ENCODE measurements at places on chromosomes 1 and 21. TPM values are rescaled to one million over a fixed set of nuclear protein-coding genes. Genes with fewer than 3 reads are reported as not detected.

DNA sequence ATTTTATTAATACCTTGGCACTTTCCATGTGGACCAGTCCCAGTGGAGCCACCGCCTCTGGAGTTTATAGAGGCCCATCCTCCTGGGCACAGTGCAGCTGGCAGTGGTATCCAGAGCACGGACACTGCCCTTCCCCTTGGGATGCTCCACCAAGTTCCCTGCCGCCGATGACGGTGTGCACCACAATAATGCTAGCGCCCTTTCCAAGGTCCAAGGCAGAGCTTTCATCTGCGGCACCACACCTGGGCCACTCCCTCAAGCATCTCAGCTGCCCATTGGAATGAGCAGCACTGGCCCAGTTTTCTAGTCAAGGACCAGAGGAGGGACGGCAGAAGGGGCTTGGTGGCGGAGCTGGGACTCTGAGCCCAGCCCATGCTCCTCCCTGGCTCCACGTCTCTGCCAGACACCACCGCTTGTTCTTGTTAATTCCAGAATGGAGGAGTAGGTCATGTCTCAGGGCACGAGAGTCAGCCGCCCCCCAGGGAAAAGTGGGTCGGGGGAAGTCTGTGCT is 24.5 kb downstream of the SIM2 start:
- H3K4me1 ChIP-seq, result no peaks in the 10 kb centered on the region
- DNase-seq, result no peak
- H3K27ac ChIP-seq, result no peak overlapping the region

GRCh38 chr1:33711511-33711910 is 152.4 kb upstream of the HMGB4 start:
- H3K4me3 ChIP-seq, result no peak overlapping the region
- H3K4me1 ChIP-seq, result no peaks in the 10 kb centered on the region
- H3K27me3 ChIP-seq, result peaks cover 81% of the 10 kb centered on the region
- H3K36me3 ChIP-seq, result no peaks in the 10 kb centered on the region
- no peak for DNase-seq

GRCh38 chr1:244863491-244864252 is 671 bp downstream of the HNRNPU start:
- peaks cover 75% of the 10 kb centered on the region for H3K4me1 ChIP-seq
- peaks cover 22% of the 10 kb centered on the region for H3K36me3 ChIP-seq
- no peaks in the 10 kb centered on the region for H3K27me3 ChIP-seq
- peak; percentile 35 for DNase-seq
- peak overlapping the region; percentile 99 for H3K4me3 ChIP-seq

DNA sequence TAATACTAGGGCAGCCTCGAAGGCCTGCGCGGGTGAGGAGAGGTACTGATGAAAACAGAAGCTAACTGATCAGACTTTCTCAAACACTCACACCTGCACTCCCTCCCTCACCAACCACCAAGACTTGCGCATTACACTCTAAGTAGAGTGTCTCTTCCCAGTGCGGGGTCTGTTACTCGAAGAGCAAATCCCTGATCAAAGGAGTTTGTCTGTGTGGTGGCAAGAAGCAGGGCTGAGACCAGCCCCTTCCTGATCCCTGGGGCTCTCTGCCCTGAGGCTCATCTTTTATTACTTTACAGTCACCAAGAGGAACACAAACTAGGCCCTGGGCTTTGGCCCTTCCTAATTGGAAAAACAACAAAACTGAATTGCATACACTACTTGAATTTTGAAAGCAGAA is 19.5 kb upstream of the TSNAX start:
- H3K4me3 ChIP-seq, result no peak overlapping the region
- H3K4me1 ChIP-seq, result no peaks in the 10 kb centered on the region
- H3K36me3 ChIP-seq, result no peaks in the 10 kb centered on the region
- H3K27ac ChIP-seq, result no peak overlapping the region

- DNase-seq, result no peak
- H3K36me3 ChIP-seq, result no peaks in the 10 kb centered on the region
- H3K4me1 ChIP-seq, result no peaks in the 10 kb centered on the region
- H3K27me3 ChIP-seq, result no peaks in the 10 kb centered on the region
- H3K27ac ChIP-seq, result peak overlapping the region; percentile 78
These were observed 17.7 kb upstream of the PIK3R3 start for GRCh38 chr1:46150085-46150484.

DNA sequence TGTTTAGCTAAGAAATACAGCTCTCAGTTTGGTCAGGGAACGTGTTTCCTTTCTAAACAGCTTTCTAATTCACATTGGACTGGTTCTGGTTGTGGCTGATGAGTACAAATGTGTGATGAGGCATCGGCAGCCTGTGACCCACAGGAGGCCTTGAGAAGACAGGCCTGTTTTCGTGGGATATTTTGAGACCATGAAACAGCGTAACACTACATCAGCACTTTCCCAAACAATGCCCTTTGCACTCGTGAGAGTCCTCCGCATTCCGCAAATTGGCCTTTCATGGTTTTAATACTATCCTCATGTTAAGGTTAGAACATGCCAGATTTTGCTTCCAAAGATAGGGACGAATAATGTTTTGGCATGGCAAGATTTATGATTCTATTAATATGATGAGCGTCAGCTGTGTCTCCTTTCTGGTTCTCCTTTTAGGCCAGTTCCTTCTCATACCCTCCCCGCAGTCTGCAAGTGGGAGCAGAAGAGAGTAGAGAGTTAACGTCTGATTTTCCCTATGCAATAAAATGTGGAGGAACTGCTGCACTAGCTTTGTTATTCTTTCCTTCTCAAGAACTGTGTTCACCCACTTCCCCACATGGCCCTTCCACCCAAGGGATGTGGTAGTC is 84.3 kb upstream of the L1TD1 start:
- H3K27me3 ChIP-seq, result no peaks in the 10 kb centered on the region
- H3K27ac ChIP-seq, result peak overlapping the region; percentile 46
- H3K36me3 ChIP-seq, result no peaks in the 10 kb centered on the region
- DNase-seq, result no peak
- H3K4me1 ChIP-seq, result peaks cover 15% of the 10 kb centered on the region

DNA sequence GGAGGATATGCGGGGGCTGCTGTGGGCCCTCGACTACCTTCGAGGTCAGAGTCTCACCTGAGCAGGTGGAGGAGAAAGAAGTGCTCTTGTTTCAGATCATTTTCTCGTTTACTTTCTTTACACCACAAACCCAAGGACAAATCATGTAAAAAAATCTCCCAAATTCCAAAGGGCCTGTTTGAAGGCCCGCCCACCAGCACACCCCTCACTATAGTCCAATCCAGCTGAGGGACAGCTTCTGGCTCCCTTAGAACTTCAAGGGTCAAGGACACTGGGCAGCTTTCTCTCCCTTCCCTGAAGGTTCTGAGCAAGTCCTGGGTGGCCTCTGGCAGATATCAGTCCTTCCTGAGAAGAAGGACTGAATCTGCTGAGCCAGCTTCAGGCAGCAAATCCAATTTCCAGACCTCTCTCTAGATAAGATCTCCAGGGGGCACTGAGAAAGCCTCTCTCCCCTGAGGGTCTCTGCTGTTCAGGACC is 5.5 kb downstream of the STK40 start:
- no peak overlapping the region for H3K4me3 ChIP-seq
- H3K36me3 ChIP-seq, result no peaks in the 10 kb centered on the region
- H3K27me3 ChIP-seq, result no peaks in the 10 kb centered on the region
- peaks cover 97% of the 10 kb centered on the region for H3K4me1 ChIP-seq
- H3K27ac ChIP-seq, result peak overlapping the region; percentile 13
- no peak for DNase-seq

GRCh38 chr21:15752763-15753407 is 23.1 kb downstream of the USP25 start:
- H3K4me3 ChIP-seq, result no peak overlapping the region
- no peaks in the 10 kb centered on the region for H3K36me3 ChIP-seq
- no peak overlapping the region for H3K27ac ChIP-seq
- H3K4me1 ChIP-seq, result peaks cover 91% of the 10 kb centered on the region

DNA sequence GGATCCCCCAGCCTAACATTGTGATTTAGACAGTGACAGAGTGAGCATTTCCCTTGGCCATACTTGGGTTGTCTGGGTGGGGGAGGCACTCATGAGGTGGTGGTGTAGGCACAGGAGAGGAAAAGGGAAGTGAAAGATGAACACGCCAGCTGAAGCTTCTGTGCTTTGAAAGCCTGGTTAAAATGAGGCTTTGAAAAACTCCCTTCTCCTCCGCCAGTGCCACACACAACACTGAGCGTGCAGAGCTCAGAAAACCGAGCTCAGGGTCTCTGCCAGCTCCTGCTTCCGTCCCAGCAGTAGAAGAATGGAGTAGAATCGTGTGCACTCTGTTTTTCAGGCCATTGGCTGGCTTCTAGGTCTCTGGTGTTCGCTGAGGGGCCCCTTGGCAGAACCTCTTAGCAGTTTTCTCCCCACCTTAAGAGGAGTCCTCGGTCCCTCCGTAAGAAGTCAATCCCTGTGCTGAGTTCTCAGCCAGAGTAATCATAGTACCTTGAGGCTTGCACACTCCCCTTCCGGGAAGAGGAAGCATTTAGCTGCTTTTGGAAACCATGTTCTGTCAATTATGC is 12.9 kb downstream of the PLEKHM2 start:
- no peak for DNase-seq
- H3K4me1 ChIP-seq, result peaks cover 72% of the 10 kb centered on the region
- H3K27me3 ChIP-seq, result no peaks in the 10 kb centered on the region
- H3K27ac ChIP-seq, result peak overlapping the region; percentile 42
- peaks cover 3% of the 10 kb centered on the region for H3K36me3 ChIP-seq

DNA sequence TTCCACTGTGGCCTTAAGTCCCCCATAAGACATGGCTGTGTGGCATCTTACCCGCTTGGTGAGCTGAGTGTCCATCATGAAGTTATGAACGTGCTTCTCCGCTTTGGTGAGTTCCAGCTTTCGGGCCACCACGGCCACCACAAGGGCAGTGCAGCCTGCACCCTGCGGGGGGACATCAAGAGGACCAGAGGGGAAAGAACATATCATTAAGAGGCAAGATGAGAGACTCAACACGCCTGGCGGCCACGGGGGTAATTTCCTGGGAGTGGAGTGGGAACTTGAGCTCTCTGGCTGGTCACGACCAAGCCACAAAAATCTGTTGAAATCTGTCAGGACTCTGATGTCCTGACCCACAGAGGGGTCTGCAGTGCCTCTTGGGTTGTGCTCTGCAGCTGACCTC is 117.9 kb upstream of the ADAR start:
- H3K27me3 ChIP-seq, result no peaks in the 10 kb centered on the region
- no peaks in the 10 kb centered on the region for H3K36me3 ChIP-seq
- H3K4me1 ChIP-seq, result peaks cover 47% of the 10 kb centered on the region
- H3K4me3 ChIP-seq, result no peak overlapping the region
- no peak overlapping the region for H3K27ac ChIP-seq

- no peak overlapping the region for H3K4me3 ChIP-seq
- no peak overlapping the region for H3K27ac ChIP-seq
- H3K36me3 ChIP-seq, result no peaks in the 10 kb centered on the region
These were observed 41.7 kb upstream of the COA6 start for GRCh38 chr1:234331507-234331906.

DNA sequence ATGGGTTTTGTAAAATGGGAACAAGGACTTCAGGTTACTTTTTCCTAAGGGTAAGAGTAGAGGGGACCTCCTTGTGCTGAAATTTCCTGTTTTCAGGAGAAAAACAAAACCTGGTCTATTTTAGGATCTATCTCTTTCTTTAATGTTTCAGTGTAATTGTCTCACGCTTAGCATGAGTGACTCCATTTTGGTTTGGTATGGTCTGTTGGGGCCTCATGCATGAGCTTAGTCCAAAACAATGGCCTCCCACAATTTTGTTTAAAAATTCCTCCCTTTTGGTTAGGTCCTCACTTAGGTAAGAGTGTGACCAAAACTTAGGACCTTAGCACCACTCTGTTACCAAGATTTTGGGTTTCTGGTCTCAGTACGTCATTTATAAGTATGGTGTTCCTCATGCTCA is 67.2 kb upstream of the TEKT2 start:
- H3K27ac ChIP-seq, result no peak overlapping the region
- H3K4me3 ChIP-seq, result no peak overlapping the region
- no peak for DNase-seq
- no peaks in the 10 kb centered on the region for H3K27me3 ChIP-seq
- peaks cover 78% of the 10 kb centered on the region for H3K36me3 ChIP-seq
- no peaks in the 10 kb centered on the region for H3K4me1 ChIP-seq

DNA sequence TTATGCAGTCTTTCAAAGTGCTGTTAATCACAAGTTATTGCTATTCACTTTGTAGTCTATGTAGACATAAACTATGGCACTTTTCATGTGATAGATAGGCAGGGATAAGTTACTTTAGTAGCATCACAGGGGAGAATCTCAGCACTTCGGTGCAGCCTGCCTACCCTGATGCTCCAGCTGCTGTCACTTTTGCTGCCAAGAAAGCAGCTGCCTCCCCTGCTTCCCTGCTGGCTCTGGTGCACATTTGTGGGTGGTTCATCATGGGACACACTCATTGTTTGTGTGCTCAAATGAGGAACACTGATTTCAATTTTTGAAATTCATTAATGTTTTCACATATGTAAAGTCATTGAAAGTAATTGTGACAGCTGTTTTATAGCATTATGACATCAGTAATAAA is 272.6 kb downstream of the S1PR1 start:
- no peaks in the 10 kb centered on the region for H3K27me3 ChIP-seq
- peaks cover 20% of the 10 kb centered on the region for H3K4me1 ChIP-seq
- H3K4me3 ChIP-seq, result no peak overlapping the region
- H3K27ac ChIP-seq, result no peak overlapping the region

DNA sequence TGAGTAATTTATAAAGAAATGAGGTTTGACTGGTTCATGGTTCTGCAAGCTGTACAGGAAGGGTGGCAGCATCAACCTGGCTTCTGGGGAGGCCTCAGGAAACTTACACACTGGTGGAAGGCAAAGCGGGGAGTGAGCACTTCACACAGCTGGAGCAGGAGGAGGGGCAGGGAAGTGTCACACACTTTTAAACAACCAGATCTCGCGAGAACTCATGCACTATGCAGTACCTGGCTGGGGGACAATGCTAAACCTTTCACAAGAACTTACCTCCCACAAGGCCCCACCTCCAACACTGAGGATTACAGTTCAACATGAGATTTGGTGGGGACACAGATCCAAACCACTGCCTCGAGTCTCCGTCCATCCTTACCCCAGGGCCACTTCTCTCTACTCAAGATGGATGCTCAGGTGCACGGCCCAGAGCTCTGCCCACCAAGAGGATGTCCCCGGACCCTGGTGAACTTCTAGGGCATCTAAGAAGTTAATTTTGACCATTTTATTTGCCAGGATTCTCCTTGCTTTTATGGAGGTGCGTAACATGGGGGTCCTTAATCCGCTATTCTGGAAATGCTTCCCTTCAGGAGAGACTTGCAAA is 22.7 kb upstream of the ACTRT2 start:
- H3K4me3 ChIP-seq, result no peak overlapping the region
- H3K27me3 ChIP-seq, result peaks cover 70% of the 10 kb centered on the region
- H3K36me3 ChIP-seq, result no peaks in the 10 kb centered on the region
- peak; percentile 2 for DNase-seq

GRCh38 chr1:183886853-183887252 is 81.9 kb downstream of the RGL1 start:
- peak overlapping the region; percentile 16 for H3K27ac ChIP-seq
- H3K27me3 ChIP-seq, result no peaks in the 10 kb centered on the region
- no peak for DNase-seq
- H3K36me3 ChIP-seq, result peaks cover 24% of the 10 kb centered on the region
- H3K4me3 ChIP-seq, result no peak overlapping the region

GRCh38 chr1:36342426-36343185 is 19.2 kb upstream of the EVA1B start:
- no peak for DNase-seq
- H3K27me3 ChIP-seq, result no peaks in the 10 kb centered on the region
- peaks cover 32% of the 10 kb centered on the region for H3K4me1 ChIP-seq
- H3K36me3 ChIP-seq, result peaks cover 60% of the 10 kb centered on the region

GRCh38 chr1:91732291-91733107 is 153.5 kb downstream of the TGFBR3 start:
- H3K27me3 ChIP-seq, result no peaks in the 10 kb centered on the region
- H3K4me3 ChIP-seq, result no peak overlapping the region
- peak overlapping the region; percentile 3 for H3K27ac ChIP-seq
- peaks cover 3% of the 10 kb centered on the region for H3K36me3 ChIP-seq

OR14I1 gene
- total RNA-seq, result not detected

CSRP1 gene
- 41.0 TPM for total RNA-seq

ARHGAP30 gene
- 2.4 TPM for total RNA-seq
